ENCODE measurements at places on chromosomes 4 and X.

GRCh38 chr4:62952366-62952765, 1456.9 kb downstream of the TECRL start:
- no peak for DNase-seq

- DNase-seq = no peak
Observed at GRCh38 chr4:57114973-57115372, 4.8 kb upstream of the IGFBP7 start.

DNA sequence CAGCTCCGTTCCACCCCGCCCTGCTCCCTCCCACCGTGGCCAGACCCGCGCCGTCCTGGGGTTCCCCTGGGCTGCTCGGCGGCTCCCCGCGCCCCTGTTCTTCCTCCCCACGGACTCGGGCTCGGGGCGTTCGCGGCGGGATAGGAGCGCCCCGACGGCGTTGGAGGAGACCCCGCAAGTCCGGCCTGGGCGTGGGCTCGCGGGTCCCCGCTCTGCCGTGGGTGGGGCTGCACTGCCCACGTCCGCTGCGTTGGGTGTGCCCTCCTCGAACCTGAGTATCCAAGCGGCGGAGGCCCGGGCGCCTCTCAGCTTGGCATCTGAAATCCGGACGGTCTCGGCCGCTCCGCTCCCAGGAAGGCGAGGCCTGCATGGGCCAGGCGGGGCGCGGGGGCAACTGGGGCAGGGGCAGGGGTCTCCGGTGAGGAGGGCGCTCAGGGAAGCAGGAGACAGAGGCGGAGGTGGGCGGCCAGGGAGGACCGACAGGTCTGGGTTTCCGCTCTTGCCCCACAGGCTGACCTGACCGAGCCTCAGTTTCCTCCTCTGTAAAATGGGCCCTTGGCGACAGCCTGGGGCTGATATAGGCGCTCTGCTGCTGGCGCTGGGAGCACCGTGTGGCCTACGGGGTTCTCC, 12.0 kb upstream of the NAT8L start:
- no peak for DNase-seq

- no peak for DNase-seq
Observed at GRCh38 chrX:136916827-136917226, 36.3 kb upstream of the RBMX start.

- DNase-seq = no peak
Observed at GRCh38 chr4:94757192-94758140, at the start of gene BMPR1B. BMPR1B (plus strand) TSS chr4:94757955; CDS start chr4:95104425, 346,470 bp downstream.

DNA sequence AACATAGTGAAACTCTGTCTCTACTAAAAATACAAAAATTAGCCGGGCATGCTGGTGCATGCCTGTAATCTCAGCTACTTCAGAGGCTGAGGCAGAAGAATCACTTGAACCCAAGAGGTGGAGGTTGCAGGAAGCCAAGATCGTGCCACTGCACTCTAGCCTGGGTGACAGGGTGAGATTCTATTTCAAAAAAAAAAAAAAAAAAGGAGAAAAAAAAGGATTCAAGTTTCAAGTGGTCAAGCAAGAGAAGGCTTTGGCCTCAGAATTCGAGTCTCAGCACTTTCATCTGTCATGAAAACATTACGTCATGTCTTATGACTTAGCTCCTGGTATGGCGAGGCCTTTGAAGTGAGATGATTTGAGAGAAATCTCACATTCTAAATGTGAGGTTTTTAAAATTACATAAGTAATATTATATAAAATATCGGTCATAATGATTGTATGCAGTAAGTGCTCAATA, 21.2 kb upstream of the DHRSX start:
- DNase-seq = no peak

- no peak for DNase-seq
Observed at GRCh38 chrX:111868726-111869638, 7.0 kb upstream of the TRPC5OS start.

GRCh38 chrX:73851014-73852009, 288.3 kb downstream of the CHIC1 start:
- DNase-seq = no peak

GRCh38 chrX:9087271-9088040, 53.5 kb upstream of the FAM9B start:
- DNase-seq = no peak
